ENCODE measurements at places on chromosomes 5 and 9.

- DNase-seq, result no peak
Measured at GRCh38 chr5:54296386-54296785, 14.0 kb downstream of the ARL15 start.

DNA sequence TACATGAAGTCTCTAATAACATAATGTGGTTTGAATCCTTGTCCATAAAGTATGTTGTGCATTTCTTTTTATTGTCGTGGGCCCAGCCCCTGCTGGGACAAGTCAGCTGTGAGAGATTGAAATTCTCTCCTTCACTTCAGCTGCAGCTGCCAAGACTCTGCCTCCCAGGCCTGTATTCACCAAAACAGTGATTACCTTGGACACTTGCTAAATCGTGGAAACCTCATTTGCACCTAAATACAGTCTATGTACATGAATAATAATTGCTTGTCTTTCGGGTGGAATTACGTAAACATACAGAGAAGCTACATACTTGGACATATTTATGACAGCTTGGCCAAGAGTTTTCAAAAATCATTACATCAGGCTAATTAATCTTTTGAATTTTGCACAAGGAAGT, 898.5 kb upstream of the SEMA6A start:
- no peak for DNase-seq

DNA sequence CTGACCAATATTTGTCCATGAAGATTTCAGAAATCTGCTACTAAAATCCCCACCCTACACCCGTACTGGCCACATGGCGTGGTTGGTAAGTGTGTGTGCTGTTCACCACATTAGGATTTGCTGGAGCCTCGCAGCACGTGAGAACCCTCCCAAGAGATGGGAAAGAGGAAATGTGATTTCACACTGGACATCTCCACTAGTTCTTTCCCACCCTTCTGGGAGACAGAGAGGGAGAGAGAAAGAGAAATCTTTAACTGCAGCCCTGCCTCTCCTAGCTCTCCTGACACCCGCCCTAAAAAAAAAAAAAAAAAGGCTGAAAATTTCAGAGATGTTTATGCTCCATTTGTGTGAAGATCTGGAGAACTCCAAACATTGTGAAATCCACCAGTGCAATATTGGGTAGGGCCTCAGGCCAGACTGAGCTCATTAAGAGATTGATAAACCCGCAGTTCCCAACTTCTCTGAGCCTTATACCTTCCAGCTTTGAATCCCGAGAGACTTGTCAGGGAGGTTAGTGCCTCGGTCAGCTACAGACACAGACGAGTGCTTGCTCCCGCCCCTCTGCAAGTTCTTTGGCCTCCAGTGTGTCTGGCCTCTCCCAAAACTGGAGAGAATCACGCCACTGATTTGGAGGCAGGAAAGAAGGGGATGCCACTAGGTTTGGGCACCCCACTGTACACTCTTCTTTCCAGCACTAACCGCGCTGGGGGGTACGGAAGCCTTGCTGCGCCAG, 1.9 kb downstream of the SPRY4 start:
- DNase-seq, result no peak

DNA sequence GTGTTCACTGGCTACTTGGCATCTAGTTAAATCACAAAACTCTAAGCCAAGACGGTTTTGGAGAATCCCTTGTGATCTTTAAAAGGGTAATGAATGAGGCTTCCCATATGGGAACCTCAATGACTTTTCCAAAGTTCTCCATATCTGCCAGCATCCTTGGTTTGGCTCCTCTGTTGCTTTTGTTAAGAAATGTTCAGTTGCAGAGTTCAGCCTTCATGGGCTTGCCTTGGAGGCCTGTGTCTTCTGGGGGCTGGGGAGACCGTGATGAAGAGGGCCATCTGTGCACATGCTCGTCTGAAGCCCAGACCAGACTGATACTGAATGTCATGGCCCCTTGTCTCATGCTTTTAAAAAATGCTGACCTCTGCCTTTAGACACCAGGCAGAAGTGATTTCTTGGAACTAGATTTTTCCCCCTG, 84.3 kb downstream of the RAI14 start:
- DNase-seq, result no peak

DNA sequence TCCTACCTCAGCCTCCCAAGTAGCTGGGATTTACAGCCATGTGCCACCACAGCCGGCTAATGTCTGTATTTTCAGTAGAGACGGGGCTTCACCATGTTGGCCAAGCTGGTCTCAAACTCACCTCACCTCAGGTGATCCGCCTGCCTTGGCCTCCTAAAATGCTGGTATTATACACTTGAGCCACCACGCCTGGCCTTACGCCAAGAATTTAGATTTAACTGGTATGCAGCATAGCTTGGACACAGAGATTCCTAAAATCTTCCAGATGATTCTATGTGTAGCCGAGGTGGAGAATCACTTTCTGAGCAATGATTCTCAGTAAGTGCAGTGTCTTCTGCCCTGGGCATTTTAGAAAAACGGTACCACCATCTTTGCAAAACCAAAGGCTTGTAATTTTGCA, 74.1 kb downstream of the HABP4 start:
- DNase-seq, result no peak

DNA sequence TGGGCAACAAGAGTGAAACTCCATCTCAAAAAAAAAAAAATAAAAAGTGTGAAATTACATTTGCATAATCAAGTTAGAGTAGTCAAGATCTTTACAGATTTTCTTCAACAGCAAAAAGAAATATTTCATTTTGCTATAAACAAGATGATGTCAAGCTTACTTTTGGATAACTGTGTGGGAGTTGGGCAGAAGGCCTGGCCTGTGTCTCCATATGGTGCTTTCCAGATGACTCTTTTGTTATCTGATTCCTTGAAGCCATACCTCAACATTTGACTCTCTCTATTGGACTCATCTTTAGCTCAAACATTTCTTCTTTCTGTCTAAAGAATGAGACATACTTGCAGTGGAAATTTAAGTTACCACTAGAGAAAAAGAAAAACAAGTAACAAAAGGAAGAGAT, 246.8 kb downstream of the MSX2 start:
- no peak for DNase-seq

DNA sequence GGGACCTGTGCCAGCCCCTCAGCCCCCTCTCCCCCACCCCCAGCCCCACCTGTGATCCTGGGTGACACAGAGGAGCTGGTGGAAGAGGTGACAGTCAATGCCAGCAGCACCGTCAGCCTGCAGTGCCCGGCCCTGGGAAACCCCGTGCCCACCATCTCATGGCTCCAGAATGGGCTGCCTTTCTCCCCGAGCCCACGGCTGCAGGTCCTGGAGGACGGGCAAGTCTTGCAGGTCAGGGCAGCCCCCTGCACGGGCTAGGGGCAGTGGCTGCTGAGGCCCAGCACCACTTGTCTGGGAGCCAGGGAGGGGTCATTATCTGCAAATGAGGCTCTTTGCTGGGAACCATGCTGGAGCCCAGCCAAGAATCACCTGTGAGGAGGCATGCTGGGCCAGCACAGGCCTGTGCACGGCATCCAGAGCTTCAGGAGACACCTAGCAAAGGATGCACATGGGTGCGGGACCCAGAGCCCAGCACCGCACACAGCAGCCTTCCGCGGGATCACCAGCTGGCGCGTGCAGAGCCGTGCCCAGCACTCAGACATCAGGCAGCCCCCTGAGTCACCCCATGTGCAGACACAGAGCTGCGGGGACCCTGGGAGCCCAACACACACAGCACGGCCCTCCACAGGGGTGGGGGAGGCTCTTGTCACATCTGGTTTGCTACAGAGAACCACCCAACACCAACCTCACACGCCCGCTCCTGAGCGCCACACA, 62.0 kb upstream of the ASS1 start:
- no peak for DNase-seq

GRCh38 chr5:105670596-105670995, 2000.1 kb downstream of the EFNA5 start:
- no peak for DNase-seq
